ENCODE measurements at places on chromosomes 2 and 18. TPM values are rescaled to one million over a fixed set of nuclear protein-coding genes. Genes with fewer than 3 reads are reported as not detected.

DNA sequence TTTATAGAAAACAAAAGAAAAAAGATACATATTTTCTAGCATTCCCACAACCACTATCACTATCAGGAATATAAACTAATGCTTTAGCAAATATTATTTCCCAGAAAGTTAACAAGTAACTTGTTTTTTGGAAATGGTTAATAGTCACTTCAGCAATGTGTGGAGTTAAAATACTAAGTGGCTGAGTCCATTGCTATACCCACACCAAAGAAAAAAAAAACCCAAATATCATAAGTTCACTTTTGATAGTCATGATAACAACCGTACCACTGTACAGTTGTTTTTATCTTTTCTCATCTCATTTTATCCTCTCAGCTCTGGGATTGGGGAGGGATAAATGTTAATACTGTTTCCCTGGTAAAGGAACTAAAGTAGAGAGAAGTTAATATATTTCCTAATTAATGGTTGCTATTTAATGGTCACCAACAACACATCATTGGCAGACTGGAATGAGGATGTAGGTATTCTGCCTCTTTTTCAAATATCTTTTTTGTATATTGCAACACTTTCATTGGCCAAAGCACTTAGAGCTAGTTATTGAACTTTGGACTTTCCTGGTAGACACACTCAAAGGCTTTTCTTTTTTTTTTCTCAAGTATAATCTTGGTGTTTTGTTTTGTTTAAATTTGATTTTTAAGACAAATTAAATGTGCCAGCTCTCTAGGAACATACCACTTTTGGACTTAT lies 18.4 kb upstream of the KANSL1L start:
- no peak for DNase-seq

DNA sequence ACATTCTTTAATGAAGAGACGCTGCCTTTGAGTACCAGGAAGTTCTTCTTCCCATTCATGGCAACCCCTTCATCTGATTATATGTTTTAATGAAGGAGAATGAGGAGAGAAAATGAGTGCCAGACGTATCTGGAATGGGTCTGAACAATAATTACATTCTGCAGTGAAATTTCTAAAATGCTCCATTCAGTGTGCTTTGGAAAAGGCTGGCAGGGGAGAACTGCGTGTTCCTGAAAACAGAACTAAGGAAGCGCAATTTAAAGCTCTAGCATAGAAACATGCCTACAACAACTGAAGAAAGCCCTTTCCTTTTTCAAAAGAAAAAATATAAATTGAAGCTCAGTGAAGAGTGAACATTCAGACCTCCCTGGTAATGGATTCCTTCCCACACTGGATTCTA lies 58.8 kb downstream of the BOD1L2 start:
- DNase-seq, result no peak

DNA sequence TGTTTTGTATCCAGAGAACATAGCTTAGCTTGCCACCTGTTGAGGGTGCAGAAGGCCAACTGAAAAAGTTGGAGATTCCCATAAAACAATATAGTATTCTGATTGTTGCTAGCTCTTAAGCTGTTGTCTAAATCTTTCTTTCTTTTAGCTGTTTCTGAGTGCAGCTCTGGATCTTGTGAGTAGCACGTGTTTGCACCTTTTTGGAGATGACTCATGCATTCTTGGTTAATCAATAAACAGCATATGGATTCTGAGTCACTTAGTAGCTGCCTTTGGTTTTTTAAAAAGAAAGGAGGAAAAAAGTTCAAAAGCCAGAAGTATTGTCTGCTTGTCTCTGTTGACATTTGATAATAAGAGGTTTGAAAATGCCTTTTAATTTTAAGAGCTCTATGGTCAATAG lies 483.0 kb upstream of the FSIP2 start:
- peak; percentile 14 for DNase-seq

DNA sequence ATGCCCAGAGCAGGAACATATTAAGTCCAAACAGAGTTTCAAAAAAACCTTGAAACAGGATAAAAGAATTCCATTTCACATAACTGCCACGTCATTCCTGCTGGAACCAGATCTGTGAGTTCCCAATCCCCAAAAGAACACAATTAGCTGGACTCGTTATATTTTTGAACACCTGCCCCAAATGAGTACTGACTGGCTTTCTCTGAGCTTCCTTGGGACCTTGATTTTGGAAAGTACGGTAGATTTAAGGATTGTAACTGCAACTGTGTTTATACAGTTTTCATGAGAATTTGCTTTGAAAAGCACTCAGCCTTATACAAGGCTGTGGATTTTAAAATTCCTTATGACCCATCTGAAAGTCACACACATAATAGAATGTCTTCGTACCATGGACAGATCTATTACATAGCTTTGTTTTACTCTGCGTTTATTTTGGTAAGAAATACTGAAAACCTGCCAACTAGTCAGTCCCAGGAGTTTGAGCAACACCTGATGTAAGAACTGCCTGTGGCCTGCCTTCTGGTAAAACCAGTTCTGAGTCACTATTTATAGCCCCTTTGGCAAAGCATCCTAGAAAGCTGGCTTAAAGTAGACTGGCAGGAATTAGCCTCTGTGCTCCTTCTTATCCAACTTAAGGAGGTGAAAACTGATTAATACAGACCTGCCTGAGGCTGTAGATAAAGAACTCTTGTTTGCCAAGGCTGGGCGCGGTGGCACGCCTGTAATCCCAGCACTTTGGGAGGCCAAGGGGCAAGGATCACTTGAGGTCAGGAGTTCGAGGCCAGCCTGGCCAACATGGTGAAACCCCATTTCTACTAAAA lies 48.1 kb downstream of the MERTK start:
- peak; percentile 80 for DNase-seq

- DNase-seq, result no peak
Observed at GRCh38 chr18:67359873-67360838, 156.4 kb downstream of the DSEL start.

DNA sequence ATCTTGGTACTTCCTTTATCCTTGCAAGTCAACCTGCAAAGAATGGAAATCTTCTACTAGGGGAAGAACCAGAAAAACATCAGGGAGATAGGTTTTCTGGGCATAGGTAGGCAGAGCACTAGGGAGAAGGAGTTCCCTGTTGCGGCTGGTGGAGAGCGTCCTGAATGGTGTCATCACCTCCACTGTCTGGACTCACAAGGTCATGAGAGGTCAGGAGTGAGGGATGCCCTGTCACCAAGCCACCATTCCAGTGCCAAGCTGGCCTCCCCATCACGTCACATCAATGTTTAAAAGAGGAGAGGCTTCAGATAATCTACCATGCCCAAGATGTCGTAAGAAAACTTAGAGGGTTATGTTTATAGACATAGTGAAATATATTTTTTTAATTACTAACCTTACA lies 72.1 kb downstream of the BCL2 start:
- no peak for DNase-seq

- DNase-seq, result no peak
Observed at GRCh38 chr18:56562479-56562878, 75.9 kb downstream of the TXNL1 start.

DNA sequence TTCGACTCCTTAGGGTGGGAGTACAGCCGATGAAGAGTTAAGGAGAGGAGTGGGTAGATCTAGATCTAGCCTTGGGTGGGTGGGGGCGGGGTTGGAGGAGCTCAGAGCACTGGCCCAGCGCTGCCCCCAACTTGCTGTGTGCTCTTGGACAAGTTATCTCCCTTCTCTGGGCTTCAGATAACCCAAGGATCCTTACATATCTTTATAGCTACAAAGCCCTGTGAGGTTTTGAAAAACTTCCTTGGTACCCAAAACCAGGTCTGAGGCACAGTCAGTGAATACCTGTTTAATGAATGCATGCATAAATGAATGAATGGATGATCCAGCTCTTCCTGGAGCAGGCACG lies 1.3 kb upstream of the ODC1 start:
- no peak for DNase-seq

GRCh38 chr18:24016643-24017042 lies 2.1 kb downstream of the TTC39C start:
- DNase-seq, result no peak

- no peak for DNase-seq
Observed at GRCh38 chr2:196914867-196915460, 11.5 kb downstream of the PGAP1 start.

- DNase-seq, result no peak
Observed at GRCh38 chr2:171124541-171124940, 36.2 kb downstream of the TLK1 start.

GRCh38 chr2:164792316-164793170 lies 49.1 kb downstream of the COBLL1 start:
- DNase-seq, result no peak

- DNase-seq, result peak; percentile 88
Observed at GRCh38 chr2:72859831-72860262, 27.4 kb upstream of the SPR start.

GRCh38 chr2:235539773-235540172 lies 45.9 kb downstream of the AGAP1 start:
- DNase-seq, result no peak

The AQP12B gene
- total RNA-seq, result not detected

The APOB gene
- 5.8 TPM for total RNA-seq

The DSG1 gene
- total RNA-seq, result 1.8 TPM

The CROCC2 gene
- not detected for total RNA-seq

The ABCG5 gene
- not detected for total RNA-seq

The KLHL41 gene
- total RNA-seq, result not detected

The DSG2 gene
- total RNA-seq, result 49.7 TPM

The TET3 gene
- total RNA-seq, result 17.8 TPM

The TUBA3E gene
- not detected for total RNA-seq
